ENCODE measurements at places on chromosomes 5 and 9. TPM values are rescaled to one million over a fixed set of nuclear protein-coding genes. Genes with fewer than 3 reads are reported as not detected.

DNA sequence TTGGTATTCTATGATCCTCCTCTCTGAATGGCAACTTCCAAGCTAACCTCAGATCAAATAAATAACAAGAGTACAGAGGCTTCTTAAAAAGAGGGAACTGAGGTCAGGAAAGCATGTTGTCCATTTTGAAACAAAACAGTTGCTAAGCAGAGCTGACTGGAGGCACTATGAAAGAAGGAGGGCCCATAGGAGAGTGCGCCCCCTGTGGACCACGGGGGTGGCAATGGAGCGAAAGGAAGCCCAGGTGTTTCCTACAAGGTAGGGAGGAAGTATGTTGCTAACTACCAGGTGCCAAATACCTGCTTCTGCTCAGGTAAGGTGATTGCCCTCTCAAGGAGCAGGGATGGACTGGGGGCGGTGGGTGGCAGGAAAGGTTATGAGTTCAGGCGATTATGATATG, 101.8 kb upstream of the MAST4 start:
- no peaks in the 10 kb centered on the region for H3K27me3 ChIP-seq
- no peak overlapping the region for H3K27ac ChIP-seq
- DNase-seq: peak; percentile 6
- H3K4me3 ChIP-seq: no peak overlapping the region
- H3K36me3 ChIP-seq: no peaks in the 10 kb centered on the region
- peaks cover 7% of the 10 kb centered on the region for H3K4me1 ChIP-seq

DNA sequence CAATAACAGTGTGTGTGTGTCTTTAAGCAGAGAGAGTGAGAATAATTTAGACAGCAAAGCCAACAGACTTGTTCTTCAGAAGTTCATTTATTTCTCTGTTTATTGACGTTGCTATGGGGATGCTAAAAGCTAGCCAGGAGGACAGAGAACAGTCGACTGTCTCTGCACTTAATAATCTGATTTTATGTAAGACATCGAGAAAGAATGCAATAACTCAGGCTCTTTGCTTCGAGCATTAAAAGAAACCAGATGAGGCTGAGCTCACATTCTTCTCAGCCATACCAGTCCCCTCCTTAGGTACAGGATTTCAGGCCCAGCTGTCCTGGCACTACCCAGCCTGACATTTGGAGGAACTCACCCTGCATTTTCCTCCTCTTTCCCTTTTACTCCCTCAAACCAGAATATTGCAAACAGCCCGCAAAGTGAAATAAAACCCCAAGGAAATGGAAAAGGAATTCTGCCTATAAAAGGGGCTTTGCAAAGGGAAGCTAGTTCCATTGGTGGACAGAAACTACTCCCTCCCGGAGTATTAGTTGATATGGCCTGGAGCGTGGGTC, 44.5 kb upstream of the DPYSL3 start:
- peaks cover 9% of the 10 kb centered on the region for H3K4me1 ChIP-seq
- H3K27ac ChIP-seq: no peak overlapping the region
- H3K27me3 ChIP-seq: no peaks in the 10 kb centered on the region
- H3K4me3 ChIP-seq: no peak overlapping the region
- DNase-seq: no peak

DNA sequence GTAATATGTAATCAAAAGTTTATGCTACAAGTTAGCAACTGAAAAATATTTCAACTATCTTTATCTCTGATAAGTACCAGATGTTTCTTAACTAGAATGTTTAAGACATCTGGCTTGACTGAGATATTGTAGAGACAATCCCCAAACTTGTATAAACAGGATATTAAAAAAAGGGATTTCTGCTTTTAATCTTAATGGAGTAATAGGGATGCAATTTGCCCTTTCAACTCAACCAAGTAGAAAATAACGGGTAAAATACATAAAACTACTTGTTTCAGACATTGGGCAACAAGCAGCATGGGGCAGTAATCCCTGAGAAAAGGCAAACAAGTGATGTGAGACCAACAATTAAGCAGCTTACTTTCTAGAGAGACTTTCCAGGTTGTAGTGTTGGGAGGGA, 9.4 kb upstream of the ADAMTS12 start:
- no peaks in the 10 kb centered on the region for H3K27me3 ChIP-seq
- DNase-seq: no peak
- H3K27ac ChIP-seq: no peak overlapping the region
- H3K4me3 ChIP-seq: no peak overlapping the region

- H3K4me1 ChIP-seq: peaks cover 14% of the 10 kb centered on the region
- no peaks in the 10 kb centered on the region for H3K27me3 ChIP-seq
- peak overlapping the region; percentile 12 for H3K27ac ChIP-seq
- DNase-seq: no peak
These were observed 17.2 kb downstream of the KDM3B start for GRCh38 chr5:138369706-138370105.

Gene MEIKIN
- polyA plus RNA-seq: not detected

Gene PCDHB5
- polyA plus RNA-seq: 10.1 TPM

Gene LRRC19
- polyA plus RNA-seq: 0.21 TPM

Gene COL15A1
- 1.3 TPM for polyA plus RNA-seq

Gene GABBR2
- not detected for polyA plus RNA-seq

Measured in cardiac muscle cell (in vitro differentiated cells and primary cell).